ENCODE measurements at places on chromosomes 3 and 15.

DNA sequence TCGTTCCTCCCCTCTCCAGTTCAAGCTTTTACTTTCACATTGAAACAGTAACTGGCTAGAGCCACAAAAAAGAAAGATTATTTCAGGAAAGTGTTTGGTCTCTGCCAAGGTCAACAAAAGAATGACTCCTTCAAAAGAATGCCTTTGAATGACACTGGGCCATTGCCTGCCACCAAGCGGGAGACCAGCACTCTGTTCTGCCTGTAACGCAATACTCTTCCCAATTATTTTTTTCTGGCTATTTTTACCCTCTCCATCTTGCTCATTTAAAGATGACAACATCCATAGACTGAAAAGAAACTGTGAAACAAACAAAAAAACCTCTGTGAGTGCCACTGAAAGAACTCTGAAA is 37.3 kb downstream of the EHHADH start:
- no peak for DNase-seq

- DNase-seq, result peak; percentile 81
Measured at GRCh38 chr15:66504563-66505429, at the start of the genes RPL4 and ZWILCH. TSS of gene RPL4 (minus strand) at chr15:66504855. CDS start at chr15:66504790, 65 bp downstream. TSS of gene ZWILCH (plus strand) at chr15:66505326. CDS start at chr15:66505339, 13 bp downstream.

GRCh38 chr3:15291589-15292541 is 40.5 kb downstream of the SH3BP5 start:
- DNase-seq, result peak; percentile 69

DNA sequence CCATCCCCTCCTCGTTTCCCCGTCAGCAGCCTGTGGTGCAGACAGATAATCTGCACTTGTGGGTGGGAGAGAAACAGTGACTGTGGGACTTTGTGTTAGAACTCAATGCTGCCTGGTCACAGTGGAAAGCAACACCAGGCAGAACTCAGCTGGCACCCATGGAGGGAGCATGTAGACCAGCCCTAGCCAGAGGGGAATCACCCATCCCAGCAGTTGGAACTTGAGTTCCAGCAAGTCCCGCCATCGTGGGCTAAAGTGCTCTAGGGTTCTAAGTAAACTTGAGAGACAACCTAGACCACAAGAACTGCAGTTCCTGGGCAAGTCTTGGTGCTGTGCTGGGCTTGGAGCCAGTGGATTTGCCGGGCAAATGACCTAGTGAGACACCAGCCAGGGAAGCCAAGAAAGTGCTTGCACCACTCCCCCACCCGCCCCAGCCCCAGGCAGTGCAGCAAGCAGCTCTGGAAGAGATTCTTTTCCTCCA is 24.4 kb downstream of the ISG20 start:
- no peak for DNase-seq

DNA sequence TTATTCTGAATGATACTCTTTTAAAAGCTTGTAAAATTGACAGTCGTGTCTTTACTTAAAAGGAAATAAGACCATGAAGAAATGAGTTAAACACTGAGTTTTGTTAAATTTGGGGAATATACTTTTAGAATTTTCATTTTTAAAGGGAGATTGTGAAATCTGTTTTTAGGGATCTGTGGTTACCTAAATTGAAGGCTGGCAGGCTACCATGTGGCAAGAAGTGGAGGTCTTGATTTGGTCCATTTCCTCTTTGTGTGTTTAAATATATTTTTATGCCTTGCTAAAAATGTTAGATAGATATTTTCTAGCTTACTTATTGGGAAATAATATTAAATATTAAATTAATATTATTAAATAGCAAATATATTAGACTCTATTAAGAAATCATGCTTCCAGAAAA is 36.6 kb upstream of the SLC22A13 start:
- no peak for DNase-seq

- DNase-seq, result no peak
Measured at GRCh38 chr3:69411346-69411745, 25.5 kb upstream of the FRMD4B start.

DNA sequence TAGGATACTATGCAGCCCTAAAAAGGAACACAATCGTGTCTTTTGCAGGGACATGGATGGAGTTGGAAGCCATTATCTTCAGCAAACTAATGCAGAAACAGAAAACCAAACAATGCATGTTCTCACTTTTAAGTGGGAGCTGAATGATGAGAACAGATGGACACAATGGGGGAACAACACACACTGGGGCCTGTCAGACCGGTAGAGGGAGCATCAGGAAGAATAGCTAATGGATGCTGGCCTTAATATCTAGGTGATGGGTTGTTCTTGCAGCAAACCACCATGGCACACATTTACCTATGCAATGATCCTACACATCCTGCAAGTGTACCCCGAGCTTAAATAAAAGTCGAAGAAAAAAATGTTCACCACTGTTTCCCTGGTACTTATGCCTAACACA is 17.5 kb downstream of the SENP7 start:
- DNase-seq, result no peak

DNA sequence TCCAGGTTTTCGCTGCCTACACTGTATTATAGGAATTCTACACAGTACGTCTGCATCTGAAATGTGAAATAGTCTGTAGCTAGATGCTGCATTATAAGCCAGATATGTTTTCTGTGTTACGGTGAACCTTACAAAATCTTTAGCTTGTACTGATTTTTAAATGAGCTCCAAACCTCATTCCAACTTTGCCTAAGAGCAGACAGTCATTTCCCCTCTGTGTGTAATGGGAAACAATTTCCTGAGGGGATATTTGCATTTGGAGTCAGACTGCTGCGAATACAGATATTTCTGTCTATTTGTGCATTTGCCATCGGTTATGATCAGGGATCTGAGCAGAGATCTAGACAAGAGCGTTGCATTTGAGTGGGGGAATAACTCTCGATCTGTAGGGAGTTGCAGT is 37.5 kb downstream of the ARNT2 start:
- DNase-seq, result no peak

GRCh38 chr3:193803288-193803687 is 210.3 kb downstream of the OPA1 start:
- no peak for DNase-seq

GRCh38 chr3:69433121-69433968 is 47.5 kb upstream of the FRMD4B start:
- DNase-seq, result peak; percentile 15

DNA sequence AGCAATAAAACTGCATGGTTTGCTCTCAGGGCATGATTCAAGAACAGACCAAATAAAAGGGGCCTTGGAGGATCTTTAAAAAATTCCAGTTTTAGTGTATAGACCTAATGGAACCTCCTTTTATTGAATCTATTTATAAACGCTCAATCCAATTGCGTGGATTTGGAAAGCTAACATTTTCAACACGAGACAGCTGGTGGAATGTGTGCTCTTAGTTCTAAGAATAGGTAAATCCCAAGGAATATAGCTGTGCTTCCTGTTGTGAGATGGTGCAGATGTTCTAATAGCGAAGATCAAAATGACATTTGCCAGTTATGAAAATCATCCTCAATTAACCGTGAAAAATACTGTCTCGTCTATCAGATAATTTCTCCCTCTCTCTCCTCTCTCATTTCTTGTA is 192.5 kb downstream of the ATP10A start:
- no peak for DNase-seq

DNA sequence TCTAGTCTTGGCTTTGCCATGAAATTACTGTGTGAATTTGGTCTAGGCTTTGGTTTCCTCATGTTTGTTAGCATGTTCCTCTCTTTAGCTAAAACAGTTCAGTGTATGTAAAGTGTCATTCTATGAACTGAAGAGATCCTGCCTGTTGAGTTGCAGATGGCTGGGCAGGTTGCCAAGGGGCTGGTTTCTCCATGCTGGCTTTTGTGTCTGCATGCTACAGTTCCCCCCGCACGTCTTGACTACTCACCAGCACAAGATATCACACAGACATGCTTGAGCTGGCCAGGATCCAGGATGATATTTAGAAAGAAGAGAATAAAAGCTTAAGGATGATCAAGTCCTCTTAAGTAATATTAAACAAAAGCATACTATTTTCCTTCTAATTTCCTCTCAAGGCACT is 90.2 kb downstream of the CERS3 start:
- peak; percentile 24 for DNase-seq

- no peak for DNase-seq
Measured at GRCh38 chr3:174495928-174496327, 363.2 kb upstream of the NAALADL2 start.

- no peak for DNase-seq
Measured at GRCh38 chr3:165768680-165769079, 68.5 kb downstream of the BCHE start.

- DNase-seq, result no peak
Measured at GRCh38 chr3:177279118-177279815, 82.0 kb upstream of the TBL1XR1 start.

DNA sequence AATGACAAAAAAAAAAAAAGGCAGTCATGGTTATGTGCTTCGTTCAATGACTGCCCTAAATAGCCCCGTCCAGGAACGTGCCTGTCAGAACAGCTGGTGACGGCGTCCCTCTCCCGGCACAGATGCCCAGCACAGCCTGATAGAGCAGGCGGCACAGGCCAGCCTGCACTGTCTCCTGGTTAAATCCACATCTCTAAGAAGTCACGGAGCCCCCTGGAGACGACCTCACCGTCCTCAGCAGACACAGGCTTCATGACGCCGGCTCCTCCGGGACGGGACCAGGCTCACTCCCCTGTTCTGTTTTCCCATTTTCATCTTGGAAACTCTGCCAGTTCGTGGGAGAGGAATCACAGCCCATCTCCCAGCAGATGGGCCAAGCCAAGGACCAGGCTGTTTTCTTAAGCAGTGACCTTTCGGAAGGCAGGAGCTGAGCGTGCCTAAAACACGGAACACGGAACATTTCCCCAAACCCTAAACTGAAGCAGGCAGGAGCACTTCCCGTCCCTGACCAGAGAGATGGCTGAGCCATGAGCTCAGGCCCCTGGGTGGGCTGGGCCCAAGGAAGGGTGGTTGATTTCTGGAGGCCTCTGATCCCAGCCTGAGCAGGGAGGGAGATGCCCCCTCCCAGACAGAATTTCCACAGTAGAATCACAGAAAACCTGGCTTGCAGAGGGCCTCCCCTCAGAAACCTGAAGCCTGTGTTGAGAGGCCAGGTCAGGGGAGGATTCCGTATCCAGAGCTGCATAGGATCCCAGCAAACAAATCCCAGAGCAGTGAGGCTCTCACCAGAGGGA is 35.9 kb downstream of the ADCY5 start:
- DNase-seq, result no peak

- no peak for DNase-seq
Measured at GRCh38 chr3:128226186-128226725, 73.0 kb downstream of the EEFSEC start.

GRCh38 chr3:11603628-11604027 is 40.1 kb downstream of the VGLL4 start:
- DNase-seq, result no peak

DNA sequence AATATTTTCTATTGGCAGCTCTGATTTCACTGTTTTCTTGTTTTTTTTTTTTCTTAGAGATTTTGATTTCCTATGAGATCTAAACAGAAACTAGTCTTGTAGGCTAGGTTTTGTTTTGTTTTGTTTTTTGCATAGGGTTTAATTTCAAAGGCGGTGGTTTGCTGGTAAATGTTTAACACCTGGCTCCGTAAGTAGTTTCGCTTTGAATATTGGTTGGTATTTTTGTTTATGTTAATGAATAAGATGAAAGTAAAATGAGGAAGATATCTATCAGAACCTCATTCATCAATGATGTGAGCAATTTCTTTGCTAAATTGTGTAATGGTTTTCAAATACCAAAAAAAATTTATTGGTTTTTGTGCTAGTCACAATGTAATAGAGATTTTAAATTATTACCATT is 39.7 kb upstream of the TM4SF1 start:
- no peak for DNase-seq

- peak; percentile 64 for DNase-seq
Measured at GRCh38 chr15:60006203-60006862, 2.2 kb downstream of the FOXB1 start.

- DNase-seq, result no peak
Measured at GRCh38 chr3:55159711-55160110, 231.9 kb upstream of the LRTM1 start.

- DNase-seq, result no peak
Measured at GRCh38 chr3:65186268-65186667, 498.5 kb upstream of the ADAMTS9 start.

DNA sequence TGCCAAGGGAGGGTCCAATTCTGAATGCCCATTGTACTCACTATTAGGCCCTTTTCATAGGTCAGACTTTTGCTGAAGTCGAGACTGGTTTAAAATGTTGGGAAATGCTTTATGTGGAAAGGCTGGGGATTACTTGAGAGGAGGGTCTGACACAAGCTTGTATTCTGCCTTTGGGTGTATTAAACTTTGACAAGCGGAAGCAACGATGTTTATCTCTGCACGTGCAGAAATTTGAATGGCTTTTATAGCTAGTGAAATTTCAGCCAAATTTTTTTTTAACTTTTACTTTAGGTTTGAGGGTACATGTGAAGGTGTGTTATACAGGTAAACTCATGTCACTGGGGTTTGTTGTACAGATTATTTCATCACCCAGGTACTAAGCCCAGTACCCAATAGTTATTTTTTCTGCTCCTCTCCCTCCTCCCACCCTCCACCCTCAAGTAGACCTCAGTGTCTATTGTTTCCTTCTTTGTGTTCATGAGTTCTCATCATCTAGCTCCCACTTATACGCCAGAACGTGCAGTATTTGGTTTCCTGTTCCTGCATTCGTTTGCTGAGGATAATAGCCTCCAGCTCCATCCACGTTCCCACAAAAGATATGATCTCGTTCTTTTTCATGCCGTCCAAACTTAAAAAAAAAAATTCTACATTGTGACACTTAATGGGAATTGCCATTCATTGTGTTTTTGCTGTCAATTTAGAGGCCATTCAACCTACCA is 223.0 kb upstream of the BHLHE40 start:
- DNase-seq, result no peak

- no peak for DNase-seq
Measured at GRCh38 chr3:186722457-186722856, 5.3 kb downstream of the KNG1 start.

GRCh38 chr15:32668942-32669341 is 27.4 kb downstream of the SCG5 start:
- no peak for DNase-seq

GRCh38 chr3:172181932-172182586 is 142.7 kb downstream of the FNDC3B start:
- DNase-seq, result no peak

DNA sequence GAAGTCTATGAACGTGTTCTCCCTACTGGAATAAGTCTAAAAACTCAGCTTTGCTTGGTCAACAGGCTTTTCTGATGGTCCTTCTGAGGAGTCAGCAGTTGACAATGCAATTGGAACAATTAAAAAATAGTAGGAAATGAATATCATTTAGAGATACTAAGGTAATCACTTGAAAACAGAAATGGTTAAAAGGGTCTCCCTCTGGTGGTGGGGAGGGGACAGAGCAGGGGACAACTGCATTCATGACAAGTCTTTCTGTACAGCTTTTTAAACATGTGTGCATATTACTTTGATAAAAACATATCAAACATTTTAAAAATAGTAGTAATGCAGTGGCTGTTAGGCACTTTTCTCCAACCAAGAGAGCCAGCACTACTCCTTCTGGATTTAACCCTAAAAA is 119.9 kb upstream of the FHIT start:
- DNase-seq, result peak; percentile 9

- no peak for DNase-seq
Measured at GRCh38 chr3:148333091-148333490, 364.6 kb upstream of the AGTR1 start.
